H9 (cell line): ENCODE measurements at places on chromosomes 12 and 14. TPM values are rescaled to one million over a fixed set of nuclear protein-coding genes. Genes with fewer than 3 reads are reported as not detected.

The SDR9C7 gene
- total RNA-seq = not detected in 2 replicates

The TAS2R20 gene
- total RNA-seq = 0.88 and 1.3 TPM in 2 replicates

The SLCO1A2 gene
- 10.3 and 10.6 TPM in 2 replicates for total RNA-seq

The SYCP3 gene
- 0.31 TPM in 1 of 2 replicates, not detected in the other for total RNA-seq

The NOC4L gene
- total RNA-seq = 36.5 and 36.9 TPM in 2 replicates

The TRPV4 gene
- total RNA-seq = 4.9 TPM in 2 replicates

The SIX1 gene
- 0.09 and 0.17 TPM in 2 replicates for total RNA-seq

The CD27 gene
- total RNA-seq = 0.29 and 0.37 TPM in 2 replicates

The FZD10 gene
- 0.55 and 1.0 TPM in 2 replicates for total RNA-seq

DNA sequence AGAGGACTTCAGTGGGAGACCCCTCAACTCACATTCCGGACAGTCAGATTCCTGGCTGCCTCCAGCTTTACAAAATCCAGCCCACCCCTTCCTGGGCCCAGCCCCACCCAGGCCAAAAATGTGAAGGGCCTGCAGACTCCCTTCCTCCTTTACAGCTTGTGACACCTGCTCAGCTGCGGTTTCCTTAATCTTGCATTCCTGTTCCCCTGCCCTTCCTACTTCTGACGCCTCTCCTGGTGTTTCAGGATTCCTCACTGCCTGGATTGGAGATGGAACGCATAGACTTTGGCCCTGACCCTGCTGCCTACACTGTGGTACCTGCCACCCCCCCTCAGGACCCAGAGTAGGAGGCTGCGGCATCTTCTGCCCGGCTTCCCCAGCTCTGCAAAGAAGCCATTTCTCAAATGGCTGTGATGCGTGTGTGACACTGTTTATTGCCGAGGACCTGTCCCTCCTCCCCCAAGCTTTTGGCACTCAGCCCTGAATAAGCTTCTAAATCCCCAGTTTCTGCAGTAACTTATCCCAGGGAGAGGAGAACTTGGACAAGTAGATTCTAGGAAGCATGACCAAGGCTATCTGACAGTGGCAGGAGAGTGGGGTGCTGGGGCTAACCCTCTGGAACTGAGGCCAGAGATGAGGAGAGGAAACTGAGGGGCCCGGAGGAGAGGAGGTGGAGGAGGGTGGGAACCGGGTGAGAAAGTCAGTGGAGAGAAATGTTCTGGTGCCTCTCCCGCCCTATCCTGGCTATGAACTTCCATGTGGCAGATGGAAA, 24.9 kb upstream of the BCDIN3D start:
- DNase-seq = peak; percentile 21
- no peak overlapping the region for H3K27ac ChIP-seq
- no peak overlapping the region for H3K4me3 ChIP-seq
- no peaks in the 10 kb centered on the region for H3K27me3 ChIP-seq
- H3K4me1 ChIP-seq = no peaks in the 10 kb centered on the region

GRCh38 chr12:111685322-111685810, 390 bp downstream of the BRAP start:
- H3K36me3 ChIP-seq = peaks cover 31% of the 10 kb centered on the region
- H3K27me3 ChIP-seq = no peaks in the 10 kb centered on the region
- H3K4me1 ChIP-seq = no peaks in the 10 kb centered on the region
- H3K27ac ChIP-seq = no peak overlapping the region

DNA sequence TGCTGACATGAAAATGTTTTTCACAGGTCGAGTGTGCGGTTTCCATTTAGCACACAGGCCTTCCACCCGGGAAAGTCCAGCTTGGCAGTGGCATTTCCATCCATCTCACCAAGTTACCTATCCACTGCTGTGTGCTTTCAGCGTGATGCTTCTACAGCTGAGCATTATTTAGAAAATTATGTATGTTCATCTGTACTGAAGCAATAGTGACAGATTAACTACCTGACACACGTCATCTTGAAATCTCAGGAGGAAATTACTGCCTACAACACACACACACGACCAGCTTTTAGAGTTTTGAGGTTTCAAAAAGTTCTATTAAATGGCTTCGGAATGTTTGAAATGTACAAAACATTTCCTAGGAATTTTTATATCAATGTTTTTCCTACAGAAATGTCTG, 39.4 kb downstream of the IFNG-AS1 start:
- no peaks in the 10 kb centered on the region for H3K36me3 ChIP-seq
- H3K4me1 ChIP-seq = no peaks in the 10 kb centered on the region

DNA sequence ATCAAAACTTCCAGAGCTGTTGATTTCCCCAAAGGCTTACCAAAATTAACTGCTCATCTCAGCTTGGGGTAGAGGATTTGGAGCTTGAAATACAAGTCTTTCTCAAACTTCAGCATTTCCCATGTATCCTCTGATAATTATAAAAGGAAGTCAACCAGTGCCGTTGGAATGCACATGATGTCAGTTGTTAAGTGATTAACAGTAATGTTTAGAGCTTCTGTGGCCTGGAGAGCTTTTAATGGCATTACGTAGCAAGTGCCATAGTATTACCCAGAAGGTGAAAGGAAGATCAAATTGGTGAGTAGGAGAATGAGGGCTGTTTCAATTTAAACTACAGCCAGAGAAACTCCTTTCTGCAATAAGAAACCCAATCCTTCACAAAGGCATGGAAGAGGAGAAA, 62.5 kb upstream of the PTPRR start:
- H3K4me3 ChIP-seq = no peak overlapping the region
- H3K4me1 ChIP-seq = no peaks in the 10 kb centered on the region; the same call in 1 of the 2 replicates
- no peak overlapping the region for H3K27ac ChIP-seq
- no peak for DNase-seq
- H3K36me3 ChIP-seq = no peaks in the 10 kb centered on the region

DNA sequence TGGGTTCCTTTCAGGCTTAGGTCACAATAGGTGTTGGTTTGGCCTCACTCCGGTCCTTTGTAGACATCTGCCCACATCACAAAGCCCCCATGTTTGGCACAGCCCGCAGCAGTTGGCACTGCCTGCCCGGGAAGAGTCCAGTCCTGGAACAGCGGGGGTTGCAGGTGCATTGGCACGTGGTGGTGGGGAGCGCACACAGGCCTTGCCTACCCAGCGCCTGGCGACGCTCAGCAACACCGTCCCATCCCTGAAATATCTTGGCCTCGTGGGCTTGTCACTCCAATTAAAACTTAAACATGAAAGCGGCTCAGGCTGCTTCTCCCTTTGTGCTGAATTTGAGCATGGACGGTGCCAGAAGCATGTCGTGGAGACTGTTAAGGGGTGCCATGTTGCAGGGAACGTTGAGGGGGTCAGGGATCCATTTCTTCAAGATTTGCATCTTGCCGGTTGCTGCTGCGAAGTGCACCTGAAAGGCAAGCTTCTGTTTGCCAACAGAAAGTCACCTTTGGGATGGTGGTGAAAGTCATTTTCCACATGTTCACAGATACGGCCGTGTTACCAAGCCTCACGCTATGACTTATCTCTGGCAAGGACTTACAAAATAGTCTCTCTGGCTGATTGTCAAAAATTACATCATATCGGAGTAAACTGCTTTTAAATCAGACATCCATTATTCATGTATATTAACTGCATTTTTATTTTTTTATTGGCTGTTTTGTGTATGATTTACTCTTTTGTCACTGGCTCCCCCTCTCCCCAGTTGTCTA, 91.5 kb downstream of the FBXW8 start:
- peaks cover 2% of the 10 kb centered on the region; the same call in 1 of the 2 replicates for H3K4me1 ChIP-seq
- no peak for DNase-seq
- peaks cover 12% of the 10 kb centered on the region for H3K36me3 ChIP-seq
- no peak overlapping the region for H3K4me3 ChIP-seq
- no peak overlapping the region for H3K27ac ChIP-seq
- H3K27me3 ChIP-seq = no peaks in the 10 kb centered on the region

- no peaks in the 10 kb centered on the region; the same call in 1 of the 2 replicates for H3K4me1 ChIP-seq
- DNase-seq = no peak
- H3K27ac ChIP-seq = no peak overlapping the region
- peaks cover under 1% of the 10 kb centered on the region; the same call in 1 of the 2 replicates for H3K36me3 ChIP-seq
- no peaks in the 10 kb centered on the region; the same call in 1 of the 2 replicates for H3K27me3 ChIP-seq
- no peak overlapping the region for H3K4me3 ChIP-seq
Observed at GRCh38 chr12:3193755-3194154, 116.6 kb downstream of the TSPAN9 start.

DNA sequence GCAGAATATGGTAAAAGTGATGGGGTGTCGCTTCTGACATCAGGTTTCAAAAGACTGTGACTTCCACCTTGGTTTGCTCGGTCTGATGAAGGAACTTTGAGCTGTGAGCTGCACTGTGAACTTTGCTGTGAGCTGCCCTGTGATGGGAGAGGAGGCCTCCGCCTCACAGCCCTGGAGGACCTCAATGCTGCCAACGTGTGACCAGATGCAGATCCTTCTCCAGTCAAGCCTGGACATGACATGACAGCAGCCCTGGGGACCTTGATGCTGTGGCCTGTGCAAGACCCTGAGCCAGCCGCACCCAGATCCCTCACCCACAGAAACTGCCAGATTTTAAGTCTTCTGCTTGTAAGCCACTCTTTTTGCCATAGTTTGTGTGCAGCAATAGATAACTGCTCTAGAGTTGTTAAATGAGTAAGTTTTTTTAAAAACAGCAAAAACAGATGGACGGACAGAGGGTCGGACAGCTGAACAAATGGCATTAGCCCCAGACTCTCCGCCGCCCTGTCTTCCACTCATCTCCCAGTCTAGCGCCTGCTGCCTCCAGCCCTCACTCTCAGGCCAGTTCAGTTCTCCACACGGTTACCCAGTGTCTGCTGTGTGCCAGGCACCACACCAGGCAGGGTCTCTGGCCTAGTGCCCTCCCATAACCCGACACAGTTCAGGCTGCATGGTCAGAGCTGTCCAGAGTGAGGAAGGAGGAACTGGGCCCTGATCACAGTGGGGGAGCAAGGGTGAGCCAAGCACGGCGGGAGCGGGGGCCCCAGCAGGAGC, 13.1 kb upstream of the LRTM2 start:
- no peaks in the 10 kb centered on the region for H3K36me3 ChIP-seq
- H3K27ac ChIP-seq = no peak overlapping the region
- no peaks in the 10 kb centered on the region for H3K4me1 ChIP-seq

GRCh38 chr12:108129017-108129812, at the start of gene WSCD2:
TSS of gene WSCD2 (plus strand) at chr12:108129288. CDS start at chr12:108195833, 66,545 bp downstream.
- peak; percentile 92 for DNase-seq
- H3K36me3 ChIP-seq = no peaks in the 10 kb centered on the region
- 0 out of 2 replicates have a peak, but pooled peaks cover 4% of the 10 kb centered on the region for H3K4me1 ChIP-seq

DNA sequence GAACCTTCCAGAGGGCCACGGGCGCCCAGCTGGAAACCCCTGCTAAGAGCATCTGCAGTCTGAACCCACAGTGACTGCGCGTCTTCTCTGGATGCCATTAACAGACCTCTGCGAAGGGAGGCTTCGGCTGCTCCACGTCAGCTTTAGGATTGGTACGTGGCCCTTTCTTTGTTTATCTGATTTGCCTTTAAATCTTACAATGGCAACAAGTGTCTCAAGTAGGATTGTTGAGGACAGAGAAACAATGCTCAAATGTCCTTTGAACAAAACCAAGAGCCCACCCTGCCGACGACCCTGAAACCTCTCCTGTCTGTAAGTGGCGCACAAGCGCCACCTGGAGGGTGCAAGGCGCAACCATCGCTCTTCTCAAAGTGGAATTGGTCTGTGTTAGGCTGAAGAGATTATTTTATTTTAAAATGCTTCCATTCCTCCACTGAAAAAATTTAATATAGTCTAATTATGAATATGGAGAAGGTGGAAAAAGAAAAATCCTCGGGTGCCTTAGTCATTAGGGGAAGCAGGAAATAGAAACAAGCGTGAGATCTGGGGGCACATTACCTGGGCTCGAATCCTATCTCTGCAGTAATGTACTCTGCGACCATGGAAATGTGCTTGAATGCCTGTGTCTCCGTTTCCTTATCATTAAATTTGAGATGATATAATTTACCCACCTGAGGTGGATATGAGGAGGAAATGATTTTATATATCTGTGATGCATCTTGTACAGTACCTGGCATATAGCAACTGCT, 82.6 kb upstream of the PTPRB start:
- H3K27me3 ChIP-seq = no peaks in the 10 kb centered on the region
- no peak overlapping the region for H3K4me3 ChIP-seq
- H3K36me3 ChIP-seq = no peaks in the 10 kb centered on the region
- H3K4me1 ChIP-seq = peaks cover 12% of the 10 kb centered on the region

GRCh38 chr14:46279776-46280175, 371.8 kb downstream of the RPL10L start:
- no peak overlapping the region for H3K4me3 ChIP-seq
- no peaks in the 10 kb centered on the region for H3K27me3 ChIP-seq
- no peaks in the 10 kb centered on the region for H3K4me1 ChIP-seq

DNA sequence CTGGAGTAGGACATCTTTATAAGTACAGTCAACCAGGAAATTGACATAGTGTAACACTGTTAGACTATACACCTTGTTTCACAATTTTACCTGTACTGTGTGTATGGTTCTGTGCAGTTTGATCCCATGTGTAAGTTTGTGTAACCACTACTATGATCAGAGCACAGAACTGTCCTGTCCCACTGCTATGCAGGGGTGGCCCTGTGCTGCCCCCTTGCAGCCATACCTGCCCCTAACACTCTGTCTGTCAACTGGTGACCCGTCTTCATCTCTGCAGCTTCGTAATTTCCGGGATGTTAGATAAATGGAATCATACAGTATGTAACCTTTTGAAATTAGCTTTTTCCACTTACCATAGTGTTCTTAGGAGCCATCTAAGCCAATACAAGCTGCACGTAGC, 58.7 kb upstream of the RD3L start:
- H3K4me3 ChIP-seq = no peak overlapping the region
- no peak overlapping the region for H3K27ac ChIP-seq
- no peaks in the 10 kb centered on the region for H3K27me3 ChIP-seq
- no peaks in the 10 kb centered on the region for H3K36me3 ChIP-seq

DNA sequence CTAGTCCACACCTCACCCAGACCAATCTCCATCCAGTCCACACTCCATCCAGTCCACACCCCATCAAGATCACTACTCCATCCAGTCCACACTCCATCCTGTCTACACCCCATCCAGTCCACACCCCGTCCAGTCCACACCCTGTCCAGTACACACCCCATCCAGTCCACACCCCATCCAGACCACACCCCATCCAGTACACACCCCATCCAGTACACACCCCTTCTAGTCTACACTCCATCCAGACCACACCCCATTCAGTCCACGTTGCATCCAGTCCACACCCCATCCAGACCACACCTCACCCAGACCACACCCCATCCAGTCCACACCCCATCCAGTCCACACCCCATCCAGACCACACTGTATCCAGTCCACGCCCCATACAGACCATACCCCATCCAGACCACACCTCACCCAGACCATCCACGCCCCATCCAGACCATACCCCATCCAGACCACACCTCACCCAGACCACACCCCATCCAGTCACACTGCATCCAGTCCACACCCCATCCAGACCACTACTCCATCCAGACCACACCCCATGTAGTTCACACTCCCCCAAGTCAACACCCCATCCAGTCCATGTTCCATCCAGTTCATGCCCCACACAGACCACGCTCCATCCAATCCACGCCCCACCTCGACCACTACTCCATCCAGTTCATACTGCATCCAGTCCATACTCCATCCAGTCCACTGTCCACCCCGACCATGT, 116.6 kb upstream of the RTL1 start:
- no peak overlapping the region for H3K27ac ChIP-seq
- H3K4me3 ChIP-seq = no peak overlapping the region
- H3K4me1 ChIP-seq = no peaks in the 10 kb centered on the region

GRCh38 chr12:131194166-131194565, 240.5 kb downstream of the ADGRD1 start:
- no peaks in the 10 kb centered on the region for H3K36me3 ChIP-seq
- H3K4me1 ChIP-seq = no peaks in the 10 kb centered on the region
- DNase-seq = peak; percentile 17
